Umbilical cord (tissue), 2 donors: ENCODE measurements at places on chromosomes 12 and 14. TPM values are rescaled to one million over a fixed set of nuclear protein-coding genes. Genes with fewer than 3 reads are reported as not detected.

DNA sequence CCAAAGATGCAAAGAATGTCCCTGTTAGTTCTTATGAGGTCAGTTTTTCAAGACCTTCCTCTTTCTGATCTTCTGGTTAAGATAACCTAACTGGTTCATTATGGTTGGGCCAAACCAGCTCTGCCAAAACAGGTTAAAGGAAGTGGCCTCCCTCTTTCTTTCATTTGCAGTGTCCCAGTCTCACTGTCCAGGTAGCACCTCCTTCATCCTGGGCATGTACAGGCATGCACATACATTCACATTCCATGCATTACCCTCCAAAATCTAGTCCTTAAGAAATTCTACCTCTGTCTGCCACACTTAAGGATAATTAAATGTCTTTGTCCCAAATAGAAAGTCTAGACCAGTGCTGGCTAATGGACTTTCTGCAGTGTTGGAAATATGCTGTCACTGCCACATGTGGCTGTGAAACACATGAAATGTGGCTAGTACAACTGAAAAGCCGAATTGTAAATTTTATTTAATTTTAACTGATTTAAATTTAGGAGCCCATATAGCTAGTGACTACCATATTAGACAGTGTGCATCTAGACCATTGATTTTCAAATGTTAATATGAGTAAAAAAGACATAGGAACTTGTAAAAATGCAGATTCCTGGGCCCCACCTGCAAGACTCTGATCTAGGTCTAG lies 169.3 kb downstream of the PCNX1 start:
- DNase-seq, result no peak

GRCh38 chr12:120110550-120111501 lies 5.7 kb downstream of the RAB35 start:
- no peak for DNase-seq

DNA sequence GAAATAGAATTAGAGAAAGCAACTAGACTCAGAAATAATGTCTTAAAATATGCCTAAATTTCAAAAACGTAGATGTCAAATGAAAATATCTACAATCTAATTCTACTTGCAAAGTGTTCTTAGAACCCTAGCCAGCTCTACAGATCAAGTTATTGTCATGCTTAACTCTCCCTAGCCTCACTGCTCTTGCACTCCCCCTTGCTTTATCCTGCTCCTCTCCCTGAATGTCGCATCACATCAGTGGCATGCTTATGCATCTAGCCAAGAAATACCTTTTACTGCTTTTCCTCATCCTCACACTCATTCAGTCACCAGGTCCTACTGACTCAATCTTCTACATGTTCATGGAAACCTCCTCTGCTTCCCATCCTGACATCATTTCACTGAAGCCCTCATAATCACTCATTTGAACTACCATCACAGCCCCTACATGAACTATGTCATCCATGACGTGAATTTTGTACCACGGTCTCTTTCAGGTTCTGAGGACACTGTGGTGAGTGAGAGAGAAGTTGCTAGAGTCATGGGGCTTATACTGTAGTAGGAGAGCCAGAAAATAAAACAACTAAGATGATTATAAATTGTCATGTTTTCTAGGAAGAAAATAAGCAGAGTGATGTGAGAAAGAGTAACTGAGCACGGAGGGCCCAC lies 22.6 kb upstream of the CRACR2A start:
- DNase-seq, result no peak

GRCh38 chr12:71755146-71755892 lies 656 bp downstream of the RAB21 start:
- DNase-seq, result peak; percentile 43

DNA sequence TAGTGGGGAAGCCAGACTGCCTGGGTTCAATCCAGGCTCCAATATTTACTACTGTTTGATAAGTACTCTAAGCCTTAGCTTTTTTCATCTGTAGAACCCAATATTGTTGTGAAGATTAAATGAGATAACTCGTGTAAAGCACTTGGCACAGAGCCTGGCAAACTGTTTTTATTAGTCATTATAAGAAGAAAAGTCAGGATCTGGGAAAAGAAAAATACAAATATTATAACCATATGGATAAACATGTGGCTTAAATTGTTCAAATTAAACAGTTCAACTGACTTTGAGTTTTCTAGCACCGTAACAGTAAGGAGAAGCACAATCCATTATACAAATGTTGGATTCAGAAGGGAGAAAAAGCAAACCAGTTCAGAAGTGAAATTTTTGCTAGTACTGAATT lies 22.0 kb upstream of the CDK17 start:
- peak; percentile 38 for DNase-seq

DNA sequence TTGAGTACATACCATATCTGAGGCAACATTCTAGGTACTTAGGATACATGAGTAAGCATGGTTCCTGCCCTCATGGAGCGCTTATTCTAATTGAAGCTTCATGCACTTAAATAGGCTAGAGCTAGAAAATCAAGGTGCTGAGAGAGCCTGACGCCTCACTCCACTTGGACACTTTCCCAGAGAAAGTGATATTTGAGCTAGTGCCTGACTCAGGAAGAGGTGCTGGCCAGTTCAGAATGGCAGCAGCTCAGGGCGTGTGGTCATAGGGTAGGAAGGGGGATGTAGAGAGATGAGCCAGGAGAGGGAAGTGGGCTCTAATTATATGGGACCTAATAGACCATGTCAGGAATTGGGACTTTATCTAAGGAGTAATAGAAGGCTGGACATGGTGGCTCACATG lies 33.3 kb downstream of the TULP3 start:
- DNase-seq, result no peak

- DNase-seq, result no peak
These were observed 2.3 kb downstream of the AVIL start for GRCh38 chr12:57816001-57816854.

GRCh38 chr12:115158816-115159215 lies 474.8 kb upstream of the TBX3 start:
- DNase-seq, result peak; percentile 91

DNA sequence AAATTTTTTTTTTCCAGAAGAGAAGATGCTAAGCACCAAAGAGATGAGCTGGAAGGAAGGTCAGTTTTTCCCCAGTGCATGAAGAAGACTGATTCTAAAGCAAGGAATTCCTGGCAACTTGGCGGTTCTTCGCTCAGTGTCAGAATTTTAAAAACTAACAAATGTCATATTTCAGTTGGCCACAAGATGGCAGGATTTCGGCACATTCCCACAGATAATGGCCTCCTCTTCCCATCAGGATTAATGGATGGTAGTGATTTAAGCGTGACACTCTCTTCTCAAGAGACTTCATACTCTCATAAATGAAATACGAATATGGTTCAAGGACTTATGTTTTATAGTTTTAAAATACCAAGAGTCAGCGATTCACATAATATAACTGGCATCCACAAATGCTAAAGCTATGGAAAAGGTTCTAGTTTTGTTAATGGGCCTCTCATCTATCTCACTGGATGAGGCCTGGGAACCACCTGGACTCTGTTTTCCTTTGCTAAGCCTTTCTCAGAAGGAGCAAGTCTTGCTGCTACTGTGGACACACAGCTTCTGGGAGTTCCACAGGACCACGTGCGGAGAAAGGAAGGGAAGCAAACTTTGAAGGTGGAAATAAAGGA lies 46.1 kb upstream of the PTPRO start:
- peak; percentile 46 for DNase-seq

The NTS gene
- total RNA-seq, result not detected

The GLT1D1 gene
- 0.48 TPM for total RNA-seq
